ENCODE measurements at places on chromosomes 5 and 9.

DNA sequence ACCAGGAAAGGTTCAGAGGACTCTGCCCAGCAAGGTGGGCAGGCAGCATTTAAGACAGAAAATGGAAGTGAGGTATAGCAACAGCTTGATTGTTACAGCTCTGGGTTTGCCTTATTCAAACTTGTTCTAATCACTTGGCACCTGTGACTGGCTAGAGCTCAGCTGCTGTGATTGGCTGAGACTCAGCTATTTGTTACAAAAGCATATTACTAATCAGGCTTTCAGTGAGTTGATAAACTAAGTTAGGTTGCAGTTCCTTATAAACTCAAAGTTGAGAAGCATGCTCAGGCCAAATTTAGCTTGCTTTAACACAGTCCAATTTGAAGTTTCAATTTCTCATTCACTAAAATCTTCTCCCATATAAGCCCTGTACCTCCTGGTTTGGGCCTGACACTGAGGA is 56.3 kb downstream of the GDA start:
- no peak for DNase-seq

GRCh38 chr5:148843510-148844318 is 17.3 kb downstream of the ADRB2 start:
- no peak for DNase-seq

DNA sequence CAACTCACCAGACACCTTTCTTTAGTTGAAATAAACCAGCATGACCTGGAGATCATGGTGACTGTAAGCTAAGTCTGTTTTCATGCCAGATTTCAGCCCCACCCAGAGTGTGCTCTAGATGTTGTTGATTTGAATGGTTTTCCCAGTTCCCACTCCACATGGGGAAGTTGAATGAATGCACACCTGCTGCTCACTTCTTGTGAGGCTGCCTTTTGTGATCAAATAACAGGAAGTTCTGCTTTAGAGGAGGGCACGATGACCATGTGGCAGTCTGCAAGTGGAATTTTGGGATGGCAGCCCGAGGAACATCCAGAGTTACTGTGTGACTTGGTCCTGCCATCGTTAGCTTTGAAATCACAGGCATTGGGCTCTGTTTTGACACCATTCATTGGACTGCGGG is 18.7 kb downstream of the SLC46A2 start:
- DNase-seq: no peak

DNA sequence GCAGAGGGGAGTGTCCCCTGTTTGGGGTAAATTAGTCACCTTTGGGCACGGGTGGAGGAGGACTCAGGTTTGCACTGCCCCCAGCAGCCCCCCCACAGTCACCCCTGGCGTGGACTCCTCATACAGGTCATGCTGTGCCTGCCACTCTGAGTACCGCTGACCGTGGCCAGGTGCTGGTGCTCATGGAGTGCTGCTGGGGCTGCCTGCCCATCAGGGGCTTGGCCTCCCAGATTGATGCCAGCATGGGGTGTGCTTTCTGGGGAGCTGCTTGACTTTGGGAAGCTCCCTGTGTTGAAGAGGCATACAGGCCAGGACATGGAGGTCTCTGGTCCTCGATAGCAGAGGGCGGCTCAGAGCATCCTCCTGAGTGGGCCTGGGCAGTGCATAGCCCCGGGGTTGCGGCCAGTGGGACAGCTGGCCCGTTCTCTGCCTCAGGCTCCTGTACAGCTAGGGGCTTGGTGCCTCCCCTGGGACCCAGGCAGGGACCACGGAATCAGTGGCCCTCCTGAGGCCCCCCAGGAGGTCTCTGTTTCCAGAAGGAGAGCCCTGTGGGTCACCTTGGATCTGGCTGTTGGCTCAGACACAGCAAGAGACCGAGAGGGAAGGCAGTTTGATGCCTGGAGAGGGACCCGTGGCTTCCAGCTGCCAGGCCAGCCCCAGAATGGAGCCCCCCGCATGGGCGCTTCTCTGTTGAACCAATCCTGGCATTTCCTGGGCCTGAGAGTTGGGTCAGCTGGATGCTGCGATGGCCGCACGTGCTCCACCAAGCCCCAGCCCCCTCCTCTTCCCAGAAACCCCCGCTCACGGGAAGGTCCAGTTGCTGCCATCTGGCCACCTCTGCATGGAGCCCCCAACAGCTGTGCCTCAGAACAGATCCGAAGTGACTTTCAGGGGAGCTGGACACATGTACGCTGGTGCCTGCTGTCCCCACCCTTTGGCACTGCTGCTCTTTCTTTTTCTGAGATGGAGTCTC is 6.1 kb upstream of the AJM1 start:
- no peak for DNase-seq

GRCh38 chr5:35012796-35013195 is 35.0 kb downstream of the AGXT2 start:
- no peak for DNase-seq

GRCh38 chr5:177604116-177604521 is 4.2 kb downstream of the B4GALT7 start:
- DNase-seq: no peak

GRCh38 chr9:127117801-127118200 is 4.6 kb downstream of the ANGPTL2 start:
- no peak for DNase-seq

DNA sequence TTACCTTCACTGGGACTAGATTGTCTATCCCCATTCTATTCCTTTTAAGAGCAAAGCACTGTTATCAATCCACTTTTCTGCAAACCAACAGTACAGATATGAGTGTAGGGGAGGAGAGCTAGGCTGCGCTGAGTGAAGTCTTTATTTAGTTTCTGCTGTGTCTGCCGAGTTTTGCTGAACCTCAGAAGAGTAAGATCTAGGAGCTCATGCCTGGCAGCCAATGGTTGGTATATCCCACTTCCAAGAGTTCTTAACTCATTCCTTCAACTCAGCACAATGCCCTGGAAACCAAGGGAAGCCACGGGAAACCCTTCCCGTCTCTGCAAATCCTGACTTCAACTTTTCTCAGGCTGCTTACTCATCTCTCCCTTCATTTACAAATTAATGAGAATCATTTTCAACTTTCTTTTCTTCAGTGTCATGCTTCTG is 58.0 kb upstream of the JAK2 start:
- no peak for DNase-seq

DNA sequence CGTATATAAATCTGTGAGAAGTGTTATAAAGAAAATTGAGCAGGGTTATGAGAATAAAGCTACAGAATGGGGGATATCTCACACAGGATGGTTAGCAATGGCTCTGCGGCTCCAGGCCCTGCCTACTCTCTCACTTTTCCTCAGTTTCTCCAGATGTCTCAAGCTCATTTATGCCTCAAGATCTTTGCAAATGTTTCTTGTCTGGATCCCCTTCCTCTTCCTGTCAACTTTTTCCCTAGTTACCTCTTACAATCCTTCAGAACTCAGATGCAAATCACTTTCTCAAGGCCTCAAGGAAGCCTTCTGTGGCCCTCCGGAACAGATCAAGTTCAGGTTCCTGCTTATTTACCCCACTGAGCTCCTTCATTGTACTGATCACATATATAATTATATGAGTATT is 386.4 kb downstream of the RAB3C start:
- DNase-seq: no peak

GRCh38 chr5:73631500-73631899 is 5.5 kb downstream of the ARHGEF28 start:
- DNase-seq: no peak

DNA sequence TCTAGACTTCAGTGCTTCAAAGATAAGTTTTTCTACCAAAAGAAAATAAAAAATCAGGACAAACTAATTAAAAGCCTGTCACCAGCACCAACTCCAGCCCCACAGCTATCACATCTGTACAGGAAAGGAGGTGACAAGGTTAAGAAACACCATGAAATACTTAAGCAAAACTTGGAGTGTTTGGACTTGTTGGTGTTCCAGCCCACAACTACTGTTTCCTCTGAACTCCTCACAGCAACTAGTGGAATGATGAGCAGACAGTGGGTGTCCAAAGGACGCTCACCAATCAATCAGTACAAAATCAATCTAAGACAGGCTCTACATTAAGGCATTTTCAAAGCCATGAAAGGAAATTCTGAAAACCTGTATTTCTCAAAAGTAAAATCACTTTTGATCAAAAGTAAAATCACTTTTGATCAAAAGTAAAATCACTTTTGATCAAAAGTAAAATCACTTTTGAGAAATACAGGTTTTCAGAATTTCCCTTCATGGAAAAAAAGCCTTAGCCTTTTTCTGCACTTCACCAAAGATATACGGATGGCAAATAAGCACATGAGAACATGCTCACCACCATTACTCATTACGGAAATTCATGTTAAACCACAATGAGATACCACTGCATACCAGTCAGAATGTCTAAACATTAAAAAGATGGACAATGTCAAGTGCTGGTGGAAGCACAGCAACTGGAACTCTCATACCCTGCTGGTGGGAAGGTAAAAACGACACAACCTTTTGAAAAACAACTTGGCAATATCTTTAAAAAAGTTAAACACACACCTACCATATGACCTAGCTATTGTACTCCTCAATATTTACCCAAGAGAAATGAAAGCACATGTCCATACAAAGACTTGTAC is 79.7 kb downstream of the MED27 start:
- no peak for DNase-seq

DNA sequence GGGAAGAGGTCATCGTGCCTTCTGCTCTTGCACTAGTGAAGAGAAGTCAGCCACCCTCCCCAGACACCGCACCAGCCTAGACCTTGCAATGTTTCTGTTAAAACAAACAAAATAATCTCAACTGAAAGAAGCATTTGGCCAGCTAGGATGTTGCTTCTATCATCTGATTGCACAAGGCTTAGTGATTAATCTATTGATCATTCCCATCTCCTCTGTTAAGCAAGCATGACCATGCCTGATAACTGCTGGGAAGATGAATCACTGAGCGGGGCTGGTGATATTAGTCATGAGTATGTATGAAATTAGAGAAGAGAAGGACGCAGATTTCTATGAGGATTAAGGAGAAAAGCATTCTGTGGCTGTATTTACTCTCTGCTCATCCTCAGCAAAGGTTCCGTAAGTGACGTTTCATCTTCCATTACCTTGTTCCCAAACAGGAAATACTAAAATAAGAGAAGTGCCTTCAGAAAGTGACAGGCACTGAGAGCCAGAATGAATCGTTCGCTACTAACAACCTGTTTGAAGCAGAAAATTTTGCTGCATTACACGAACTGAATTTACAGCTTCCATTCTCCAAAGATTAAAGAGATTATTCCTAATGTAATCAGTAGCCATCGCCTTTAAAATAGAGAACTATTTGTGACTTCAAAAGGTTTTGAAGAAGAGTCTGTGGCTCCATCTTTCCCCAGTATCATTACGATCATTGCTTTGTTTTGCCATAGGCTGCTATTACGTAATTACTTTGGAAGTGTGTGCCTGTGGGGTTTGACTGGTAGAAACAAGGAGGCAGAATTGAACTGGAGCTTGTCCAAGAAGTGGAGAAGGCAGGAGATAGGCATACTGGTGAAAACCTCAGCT is 219.1 kb downstream of the MED10 start:
- DNase-seq: no peak
